Left lobe of liver (tissue), 2 donors: ENCODE measurements at places on chromosomes 7 and 10.
A peak's percentile ranks its signal among the peaks of the same experiment; 100 is the strongest.

DNA sequence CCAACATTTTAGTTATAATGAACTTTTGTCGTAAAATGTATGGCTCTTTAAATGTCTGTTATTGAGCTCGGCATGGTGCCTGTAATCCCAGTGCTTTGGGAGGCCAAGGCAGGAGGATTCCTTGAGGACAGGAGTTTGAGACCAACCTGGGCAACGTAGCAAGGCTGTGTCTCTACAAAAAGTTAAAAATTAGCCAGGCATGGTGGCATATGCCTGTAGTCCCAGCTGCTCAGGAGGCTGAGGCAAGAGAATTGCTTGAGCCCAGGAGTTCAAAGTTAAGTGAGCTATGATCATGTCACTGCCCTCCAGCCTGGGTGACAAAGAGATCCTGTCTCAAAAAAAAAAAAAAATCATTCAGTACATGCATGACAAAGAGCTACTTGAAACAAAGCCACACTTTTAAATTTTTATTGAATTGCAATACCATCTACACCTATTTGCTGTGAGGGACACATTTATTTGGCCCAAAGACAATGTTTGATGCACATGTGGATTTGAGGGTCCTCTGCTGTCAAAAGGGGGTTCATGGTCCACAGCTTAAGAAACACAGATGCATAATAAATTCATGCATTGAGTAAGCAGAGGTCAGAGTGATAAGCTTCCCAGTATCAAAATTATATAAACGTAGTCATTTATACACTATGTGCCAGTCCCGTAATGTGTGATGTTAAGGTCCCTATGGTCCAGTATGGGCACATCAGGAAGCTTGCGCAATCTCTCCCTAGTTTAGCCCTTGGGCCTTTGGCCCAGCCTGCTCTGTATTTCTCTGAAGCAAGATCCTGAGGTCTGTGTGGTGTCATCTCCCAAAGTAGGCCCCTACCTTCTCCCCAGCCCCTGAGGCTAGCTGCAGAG is 4.4 kb upstream of the MALSU1 start:
- peak; percentile 77 for DNase-seq

DNA sequence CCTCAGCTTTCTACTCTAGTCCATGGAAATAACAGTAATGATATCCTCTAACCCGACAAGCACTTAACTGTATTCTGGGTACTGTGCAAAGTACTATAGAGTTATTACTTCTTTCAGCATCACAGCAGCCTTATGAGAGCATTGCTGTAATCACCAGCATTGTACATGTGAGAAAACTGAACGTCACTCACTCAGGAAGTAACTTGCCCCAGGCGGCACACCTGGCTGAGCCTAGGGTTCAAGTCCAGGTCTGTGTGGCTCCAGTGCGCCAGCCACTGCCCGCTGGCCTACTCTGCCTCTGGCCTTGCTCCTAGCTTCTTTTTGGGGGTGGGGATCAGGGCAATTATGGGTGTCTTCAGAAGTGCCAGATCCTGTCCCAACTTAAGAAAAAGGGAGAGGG is 50.5 kb downstream of the ZMIZ1 start:
- DNase-seq = no peak

- DNase-seq = peak; percentile 71
Observed at GRCh38 chr7:94697035-94697974, 41.4 kb upstream of the SGCE start.

DNA sequence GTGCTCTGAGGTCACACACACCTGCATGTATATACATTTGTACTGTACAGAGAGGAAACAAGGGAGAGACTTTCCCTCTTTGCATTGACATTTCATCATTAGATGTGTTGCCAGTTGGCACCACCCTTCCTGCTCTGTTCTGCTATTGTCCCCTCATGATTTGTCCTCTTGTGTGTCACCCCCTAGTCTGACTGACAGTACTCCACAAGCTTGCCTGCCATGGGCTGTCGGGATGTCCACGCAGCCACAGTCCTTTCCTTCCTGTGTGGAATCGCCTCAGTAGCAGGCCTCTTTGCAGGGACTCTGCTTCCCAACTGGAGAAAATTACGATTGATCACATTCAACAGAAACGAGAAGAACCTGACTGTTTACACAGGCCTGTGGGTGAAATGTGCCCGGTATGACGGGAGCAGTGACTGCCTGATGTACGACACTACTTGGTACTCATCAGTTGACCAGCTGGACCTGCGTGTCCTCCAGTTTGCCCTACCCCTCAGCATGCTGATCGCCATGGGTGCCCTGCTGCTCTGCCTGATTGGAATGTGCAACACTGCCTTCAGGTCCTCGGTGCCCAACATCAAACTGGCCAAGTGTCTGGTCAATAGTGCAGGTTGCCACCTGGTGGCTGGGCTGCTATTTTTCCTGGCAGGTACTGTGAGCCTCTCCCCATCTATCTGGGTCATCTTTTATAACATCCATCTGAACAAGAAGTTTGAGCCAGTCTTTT is 9.4 kb downstream of the CLDN12 start:
- peak; percentile 77 for DNase-seq

GRCh38 chr10:26858707-26859034 is 2.1 kb downstream of the ABI1 start:
- DNase-seq = no peak

- no peak for DNase-seq
Observed at GRCh38 chr10:349081-349480, 213.8 kb downstream of the ZMYND11 start.

GRCh38 chr10:17578603-17579002 is 38.6 kb downstream of the HACD1 start:
- DNase-seq = no peak

DNA sequence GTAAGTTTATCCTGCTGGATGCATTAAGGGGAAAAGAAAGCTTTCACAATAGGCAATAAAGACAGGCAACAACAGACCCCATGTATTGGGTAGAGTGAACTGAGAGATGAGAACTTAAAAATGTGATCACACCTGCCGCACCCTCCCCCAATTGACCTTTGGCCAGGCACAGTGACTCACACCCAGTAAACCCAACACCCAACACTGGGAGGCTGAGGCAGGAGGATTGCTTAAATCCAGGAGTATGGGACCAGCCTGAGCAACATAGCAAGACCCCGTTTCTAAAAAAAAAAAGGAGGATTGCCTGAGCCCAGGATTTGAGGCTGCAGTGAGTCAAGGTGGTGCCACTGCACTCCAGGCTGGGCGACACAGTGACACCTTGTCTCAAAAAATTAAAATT is 86.9 kb downstream of the MPP7 start:
- no peak for DNase-seq

DNA sequence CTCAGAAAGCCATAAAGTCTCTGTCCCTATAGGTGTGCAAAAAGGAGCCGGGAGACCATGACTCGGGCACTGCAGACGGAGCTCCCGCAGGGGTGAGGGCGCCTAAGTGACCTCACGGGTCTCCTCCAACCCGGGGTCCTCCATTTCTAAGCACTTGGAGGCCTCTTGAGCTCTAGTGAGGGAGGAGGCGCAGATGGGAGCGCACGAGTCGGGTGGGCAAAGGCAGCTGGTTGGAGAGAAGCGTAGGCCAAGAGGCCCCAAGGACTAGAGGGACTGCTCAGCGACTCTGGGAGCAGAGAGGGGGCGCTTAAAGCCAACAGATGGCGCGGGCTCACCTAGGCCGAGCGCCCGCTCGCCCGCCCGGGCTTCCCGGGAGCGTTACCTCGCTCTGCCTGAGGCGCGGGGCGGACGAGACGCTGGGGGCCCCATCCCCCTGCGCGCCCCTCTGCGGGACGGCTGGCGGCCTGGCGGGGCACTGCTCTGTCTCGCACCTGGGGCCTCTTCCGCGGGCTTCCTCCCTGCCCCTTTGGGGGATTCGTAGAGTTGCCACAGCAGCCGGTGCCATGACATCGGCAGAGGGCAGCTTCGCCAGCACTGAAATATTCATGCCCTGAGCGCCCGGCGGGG is 523 bp upstream of the CDH23 start:
- peak; percentile 68 for DNase-seq

DNA sequence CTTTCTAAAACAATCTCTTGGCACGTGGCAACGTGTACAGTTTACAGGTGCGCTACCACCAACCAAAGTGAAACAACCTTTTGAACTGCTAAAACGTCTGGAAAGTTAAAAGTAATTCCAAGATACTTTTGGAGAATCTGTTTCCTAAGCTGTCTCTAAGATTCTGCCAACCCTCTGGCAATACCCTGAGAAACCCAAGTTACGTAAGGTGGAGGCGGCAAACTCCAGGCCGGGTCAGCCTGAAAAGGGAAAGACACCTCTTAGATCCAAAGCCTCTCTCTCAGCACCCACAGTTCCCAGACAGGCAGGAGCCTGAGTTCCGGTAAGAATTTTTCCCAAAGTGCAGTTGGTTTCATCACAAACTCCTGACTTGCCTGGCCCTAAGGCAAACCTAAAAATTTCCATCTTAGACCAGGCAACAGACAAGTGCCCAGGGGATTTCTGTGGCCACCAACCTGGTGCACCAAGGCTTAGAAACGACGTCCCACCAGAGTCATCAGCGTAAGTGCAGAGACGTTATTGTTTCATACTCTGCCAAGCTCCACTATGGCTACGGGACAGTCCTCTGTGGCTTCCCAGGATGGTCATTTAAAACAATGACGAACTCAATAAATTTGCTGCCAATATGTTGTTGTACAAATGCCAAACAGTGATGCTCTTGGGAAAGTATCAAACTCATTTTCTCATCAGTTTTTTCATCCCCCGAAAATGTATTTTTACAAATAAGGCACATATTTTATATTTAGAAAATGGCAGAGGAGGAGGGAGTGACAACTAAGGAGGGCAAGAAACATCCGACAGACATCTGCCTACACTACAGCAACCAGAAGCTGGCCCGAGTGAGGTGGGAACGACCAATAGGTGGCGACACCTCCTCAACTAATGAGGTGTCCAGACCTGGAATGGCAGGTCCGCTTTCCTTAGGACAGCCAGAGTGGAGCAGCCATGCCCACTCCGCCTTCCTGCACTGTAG is 205.8 kb upstream of the FRMD4A start:
- DNase-seq = peak; percentile 78

- no peak for DNase-seq
Observed at GRCh38 chr7:110531186-110531585, 559.7 kb upstream of the LRRN3 start.

DNA sequence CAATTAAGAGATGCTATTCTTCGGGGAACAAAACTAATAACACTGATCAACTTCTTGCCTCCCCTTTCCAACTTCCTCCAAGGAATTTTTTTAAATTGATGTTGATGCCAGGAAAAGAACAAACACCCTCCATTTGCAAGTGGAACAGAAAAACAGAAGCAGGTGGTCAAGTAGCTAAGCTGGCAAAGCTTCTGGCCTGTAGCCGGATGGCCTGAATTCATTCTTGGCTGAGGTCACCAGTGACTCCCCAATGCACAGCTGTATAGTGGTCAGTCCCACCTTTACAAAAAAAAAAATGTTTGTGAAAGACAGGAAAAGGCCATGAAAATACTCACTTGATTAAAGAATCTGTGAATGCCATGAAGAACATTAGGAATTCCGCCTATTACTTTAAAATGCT is 39.1 kb downstream of the DOCK4 start:
- no peak for DNase-seq

GRCh38 chr7:114799628-114800028 is 122.3 kb upstream of the MDFIC start:
- no peak for DNase-seq

GRCh38 chr7:158362912-158363905 is 224.4 kb downstream of the PTPRN2 start:
- no peak for DNase-seq

DNA sequence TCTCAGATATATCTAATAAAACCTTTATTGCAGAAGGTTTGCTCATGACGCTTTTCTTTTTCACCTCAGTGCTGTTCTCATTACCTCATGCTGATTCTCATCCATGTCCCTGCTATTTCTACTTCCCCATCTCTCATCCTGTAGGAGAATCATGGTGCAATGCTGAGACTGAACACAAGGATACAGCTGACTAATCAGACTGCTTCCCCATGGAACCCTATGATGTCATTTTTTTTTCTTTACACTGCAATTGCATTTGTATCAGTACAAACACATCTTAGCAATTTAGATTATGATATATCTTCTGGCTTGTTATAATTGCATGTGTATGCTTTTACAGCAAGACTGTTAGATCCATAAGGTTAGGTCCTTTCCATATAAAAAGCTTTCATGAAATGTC is 93.7 kb downstream of the SEMA3A start:
- no peak for DNase-seq

- no peak for DNase-seq
Observed at GRCh38 chr10:28320799-28321198, 17.9 kb upstream of the MPP7 start.

GRCh38 chr10:99676426-99676825 is 17.1 kb downstream of the ENTPD7 start:
- DNase-seq = no peak

- DNase-seq = no peak
Observed at GRCh38 chr7:154167807-154168206, 115.6 kb downstream of the DPP6 start.
